ENCODE measurements at places on chromosomes 3 and 15.

GRCh38 chr3:16183601-16184270 lies 9.3 kb downstream of the GALNT15 start:
- DNase-seq = peak; percentile 94

DNA sequence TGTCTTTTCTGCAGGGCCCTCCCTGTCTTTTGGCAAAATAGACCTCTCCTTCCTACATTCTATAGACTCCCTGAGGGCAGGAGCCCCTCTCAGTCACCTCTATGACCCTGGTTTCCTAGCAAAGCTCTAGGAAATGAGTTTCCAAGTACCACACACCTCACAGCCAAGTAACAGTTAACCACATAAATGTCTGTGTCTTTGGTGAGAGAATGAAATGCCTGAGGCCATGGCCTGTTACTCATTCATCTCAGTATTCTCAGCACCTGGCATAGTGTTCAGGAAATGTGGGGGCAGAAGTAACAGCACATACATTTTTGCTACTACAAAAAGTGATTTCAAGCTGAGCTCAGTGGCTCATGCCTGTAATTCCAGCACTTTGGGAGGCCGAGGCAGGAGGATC lies 21.0 kb downstream of the RFT1 start:
- no peak for DNase-seq

DNA sequence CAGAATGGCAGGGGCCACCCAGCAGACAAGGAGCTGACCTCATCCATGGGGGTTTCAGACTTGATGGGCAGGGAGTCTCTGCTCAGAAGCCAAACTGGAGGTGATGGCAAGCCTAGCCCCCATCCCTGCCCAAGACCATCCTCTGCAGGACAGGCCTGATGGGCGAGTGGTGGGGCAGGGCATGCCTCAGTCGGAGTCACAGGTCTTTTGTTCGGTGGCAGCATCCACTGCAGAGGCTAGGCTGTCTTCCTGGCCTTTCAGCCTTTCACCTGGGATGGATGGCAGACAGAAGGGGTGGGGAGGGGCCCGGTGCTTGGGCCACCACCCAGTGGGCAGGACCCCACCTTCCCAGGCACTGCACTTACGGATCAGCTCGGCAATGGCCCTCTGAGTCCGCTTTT lies 44.4 kb downstream of the PTH1R start:
- no peak for DNase-seq

GRCh38 chr15:58413253-58413652 lies 18.5 kb upstream of the LIPC start:
- DNase-seq = no peak

- DNase-seq = peak; percentile 97
These were observed 58.3 kb upstream of the TRAK1 start for GRCh38 chr3:42032693-42033349.

DNA sequence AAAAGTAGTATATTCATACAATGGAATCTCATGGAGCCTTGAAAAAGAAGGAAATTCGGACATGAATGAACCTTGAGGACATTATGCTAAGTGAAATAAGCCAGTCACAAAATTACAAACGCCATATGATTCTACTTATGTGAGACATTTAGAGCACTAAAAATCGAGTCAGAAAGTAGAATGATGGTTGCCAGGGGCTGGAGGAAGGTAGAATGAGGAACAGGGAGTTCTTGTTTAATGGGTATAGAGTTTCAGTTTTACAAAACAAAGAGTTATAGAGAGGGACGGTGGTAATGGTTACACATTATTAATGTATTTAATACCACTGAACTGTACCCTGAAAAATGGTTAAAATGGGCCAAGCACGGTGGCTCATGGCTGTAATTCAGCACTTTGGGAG lies 19.5 kb downstream of the UBXN7 start:
- DNase-seq = no peak

DNA sequence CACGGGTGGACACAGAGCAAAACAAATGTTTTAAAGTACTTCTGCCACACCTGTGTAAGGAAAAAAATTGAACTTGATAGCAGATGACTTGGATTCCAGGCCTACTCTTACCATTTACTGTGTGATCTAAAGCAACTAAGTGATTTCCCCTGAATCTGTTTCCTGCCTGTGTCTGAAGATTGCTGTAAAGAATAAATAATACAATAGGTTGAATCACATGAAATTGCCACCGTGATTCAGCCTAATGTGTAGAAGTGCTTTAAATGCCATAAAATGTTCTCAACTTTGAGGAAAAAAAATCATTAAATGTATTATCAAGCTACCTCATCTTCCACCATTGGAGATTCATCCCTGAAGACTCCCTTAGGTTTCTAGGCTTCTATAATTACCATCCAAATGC lies 27.6 kb upstream of the NUDT16 start:
- DNase-seq = no peak

DNA sequence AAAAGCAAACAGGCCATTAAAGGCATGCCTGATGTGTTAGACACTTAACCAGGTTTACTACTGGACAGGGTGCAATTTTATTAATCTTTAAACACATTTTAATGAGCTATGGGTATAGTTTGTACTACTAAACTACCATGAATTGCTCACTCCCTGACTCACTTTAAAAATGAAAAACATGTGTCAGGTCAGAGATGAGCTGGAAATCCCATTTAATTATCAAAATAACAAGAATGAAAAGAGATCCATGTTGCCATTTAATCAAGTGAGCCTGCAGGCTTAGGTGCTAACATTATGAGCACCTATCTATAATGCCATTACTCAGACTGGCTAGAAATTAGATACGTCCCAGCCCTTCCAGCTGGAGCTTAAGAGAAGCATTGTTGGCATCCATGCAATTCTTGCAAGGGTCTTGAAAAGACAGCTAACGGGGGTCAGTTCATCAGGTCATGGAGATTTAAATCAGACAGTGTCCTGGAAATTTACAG lies 224.4 kb downstream of the THRB start:
- DNase-seq = no peak

- no peak for DNase-seq
These were observed 48.5 kb upstream of the TSPAN3 start for GRCh38 chr15:77119446-77119845.

DNA sequence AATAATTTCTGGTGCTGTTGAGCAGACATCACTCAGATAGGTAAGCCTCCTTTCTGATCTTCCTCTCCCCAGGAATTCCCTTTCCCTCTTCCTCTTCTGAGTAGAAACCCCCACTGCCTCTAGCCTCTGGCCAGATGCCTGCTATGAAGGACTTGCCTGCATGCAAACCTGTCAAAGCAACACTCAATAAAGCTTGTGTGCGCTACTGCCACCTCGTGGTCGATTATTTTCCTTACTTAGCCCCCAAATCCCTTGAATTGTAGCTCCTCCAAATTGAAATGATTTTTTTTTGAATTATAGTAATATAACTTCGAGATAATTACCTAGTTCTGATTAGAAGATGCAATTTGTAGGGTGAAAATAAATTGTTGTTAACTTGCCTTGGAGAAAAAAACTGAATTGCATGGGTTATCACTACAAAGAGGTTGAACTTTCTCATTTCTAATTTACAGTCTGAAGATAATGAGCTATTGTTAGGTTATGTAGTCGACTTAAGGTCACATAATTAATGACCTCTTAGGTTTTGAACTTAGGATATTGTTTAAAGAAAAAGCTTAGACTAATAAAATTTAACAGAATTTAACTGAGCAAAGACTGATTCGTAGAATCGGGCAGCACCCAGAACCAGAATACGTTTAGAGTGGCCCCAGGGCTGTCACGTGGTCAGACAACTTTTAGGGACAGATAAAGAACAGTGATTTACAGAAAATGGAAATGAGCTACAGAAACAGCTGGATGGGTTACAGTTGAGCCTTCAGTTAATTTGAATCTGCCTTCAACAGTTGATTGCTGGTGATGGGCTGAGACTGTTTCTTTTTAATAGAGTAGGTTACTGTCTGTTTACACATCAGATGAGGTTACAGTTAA lies 269.3 kb downstream of the ARPP21 start:
- DNase-seq = peak; percentile 75

- DNase-seq = no peak
These were observed 225.2 kb downstream of the TCF12 start for GRCh38 chr15:57143511-57144078.

- DNase-seq = peak; percentile 50
These were observed 11.8 kb upstream of the BCL2L10 start for GRCh38 chr15:52124270-52124880.

DNA sequence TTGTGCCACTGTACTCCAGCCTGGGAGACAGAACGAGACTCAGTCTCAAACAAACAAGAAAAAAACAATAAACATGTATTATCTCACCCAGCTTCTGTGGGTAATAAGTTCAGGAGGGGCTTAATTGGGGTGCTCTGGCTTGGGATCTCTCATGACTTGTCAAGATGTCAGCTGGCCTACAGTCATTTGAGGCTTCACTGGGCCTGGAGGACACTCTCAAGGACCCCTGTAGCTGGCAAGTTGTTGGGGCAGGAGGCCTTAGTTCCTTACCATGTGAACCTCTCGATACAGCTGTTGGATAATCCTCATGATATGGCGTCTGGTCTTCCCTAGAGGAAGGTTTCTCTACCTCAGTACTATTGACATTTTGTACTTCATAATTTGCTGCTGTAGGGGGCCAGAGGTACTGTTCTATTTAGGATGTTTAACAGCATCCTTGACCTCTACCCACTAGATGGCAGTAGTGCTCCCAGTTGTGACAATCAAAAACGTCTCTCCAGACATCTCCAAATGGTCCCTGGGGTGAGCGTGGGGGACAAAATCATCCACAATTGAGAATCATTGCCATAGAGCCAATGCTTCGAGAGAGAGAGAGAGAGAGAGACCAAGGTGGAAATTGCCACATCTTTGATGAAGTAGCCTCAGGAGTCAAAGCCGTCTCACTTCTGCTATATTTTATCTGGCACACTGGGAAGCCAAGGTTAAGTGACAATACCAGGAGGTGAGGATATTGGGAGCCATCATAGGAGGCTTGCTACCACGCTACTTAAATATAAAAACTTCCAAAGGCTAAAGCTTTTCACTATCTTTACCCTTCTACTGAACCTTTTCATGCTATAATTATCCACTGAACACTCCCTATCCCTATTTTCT lies 23.9 kb upstream of the SLTM start:
- peak; percentile 61 for DNase-seq

DNA sequence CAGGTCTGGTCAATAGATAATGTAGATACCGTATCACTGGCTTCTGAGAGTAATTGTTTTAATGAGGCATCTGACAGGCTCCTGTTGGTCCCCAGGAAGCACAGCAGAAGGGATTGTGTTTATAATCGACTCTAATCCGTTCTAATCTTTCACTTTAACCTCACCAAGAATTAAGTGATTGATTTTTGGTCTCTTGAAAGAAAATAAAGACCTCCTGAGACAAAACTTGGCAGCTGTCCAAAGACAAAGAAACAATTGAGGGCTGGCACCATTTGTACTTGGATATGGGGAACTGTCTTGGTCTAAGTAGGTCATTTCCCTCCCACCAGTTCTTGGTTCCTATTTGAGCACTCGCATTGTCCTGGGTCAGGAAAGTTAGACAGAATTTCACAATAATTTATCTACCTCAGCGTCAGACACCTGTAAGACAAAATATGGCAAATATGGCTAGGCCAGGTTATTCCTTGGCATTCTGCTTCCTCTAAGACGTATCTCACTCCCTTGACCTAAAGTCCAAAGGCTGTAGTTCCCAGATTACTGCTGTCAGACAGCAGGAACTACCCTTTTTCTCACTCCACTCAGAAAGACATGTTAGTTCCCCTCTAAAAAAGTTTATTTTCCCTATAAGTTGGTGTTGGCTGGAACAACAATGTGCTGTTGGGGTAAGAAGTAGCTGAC lies 22.7 kb upstream of the CD96 start:
- DNase-seq = no peak

DNA sequence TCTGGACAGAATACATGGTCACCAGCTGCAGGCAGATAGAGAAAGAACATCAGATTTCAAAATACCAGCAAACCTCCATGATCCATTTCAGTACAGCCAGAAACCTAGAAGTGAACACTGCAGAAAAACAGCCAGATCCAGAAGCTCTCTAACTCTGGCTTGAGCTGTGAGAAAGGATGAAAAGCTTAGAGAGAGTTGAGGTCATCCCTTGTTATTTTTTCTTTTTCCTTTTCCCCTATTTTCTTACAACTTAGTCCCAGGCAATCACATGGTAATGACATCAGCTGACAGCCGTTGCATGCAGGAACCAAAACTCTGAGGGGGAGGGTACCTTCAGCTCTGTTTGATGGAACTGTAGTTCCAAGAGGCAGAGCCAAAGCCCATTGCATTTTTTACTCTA lies 113.2 kb downstream of the TCF12 start:
- DNase-seq = peak; percentile 57

GRCh38 chr3:23112491-23112890 lies 90.6 kb upstream of the UBE2E2 start:
- no peak for DNase-seq

GRCh38 chr3:9727041-9727595 lies 4.4 kb upstream of the BRPF1 start:
- DNase-seq = no peak

GRCh38 chr15:31332020-31332680 lies 5.5 kb downstream of the KLF13 start:
- no peak for DNase-seq

- no peak for DNase-seq
These were observed 276.1 kb downstream of the NR2F2 start for GRCh38 chr15:96606617-96607016.

DNA sequence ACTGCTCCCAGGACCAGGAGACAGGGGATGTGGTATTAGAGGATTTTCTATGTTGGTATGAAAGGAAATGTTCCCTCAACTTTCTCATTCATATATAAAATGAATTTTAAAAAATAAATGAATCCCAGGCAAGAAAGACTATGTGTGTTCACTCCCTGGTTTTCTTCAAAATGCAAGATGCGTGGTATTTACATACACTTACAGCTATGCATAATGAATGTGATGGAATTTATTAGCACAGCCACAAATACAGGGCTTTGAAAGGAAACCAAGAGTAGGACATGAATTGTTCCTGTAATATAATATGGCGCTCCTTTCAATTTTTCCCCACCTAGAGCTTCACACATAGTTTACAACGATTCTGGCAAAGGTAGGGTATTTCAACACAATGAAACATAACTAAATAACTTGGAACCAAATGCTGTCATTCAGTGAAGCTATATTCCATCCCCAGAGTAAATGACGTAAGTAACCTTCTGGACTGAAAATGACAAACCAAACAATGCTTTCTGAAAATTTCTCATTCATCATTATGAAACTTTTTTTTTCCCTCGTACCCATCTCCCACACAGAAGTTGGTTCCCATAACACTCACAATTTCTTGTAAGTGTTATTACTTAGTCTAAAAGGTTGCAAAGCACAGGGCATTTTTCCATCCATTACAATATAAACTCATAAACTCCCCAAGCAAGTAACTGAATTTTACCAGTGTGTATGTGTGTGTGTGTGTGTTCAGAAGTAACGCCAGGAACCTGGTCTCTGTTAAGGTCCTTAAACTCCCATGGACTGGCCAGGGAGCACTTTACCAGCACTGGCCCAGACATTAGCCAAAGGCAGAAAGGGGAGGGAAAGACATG lies 41.8 kb downstream of the CBLB start:
- DNase-seq = peak; percentile 61

GRCh38 chr15:36707884-36708435 lies 128.5 kb downstream of the CDIN1 start:
- no peak for DNase-seq

- no peak for DNase-seq
These were observed 34.2 kb downstream of the APBA2 start for GRCh38 chr15:28919679-28920655.

- no peak for DNase-seq
These were observed 6.3 kb upstream of the TFG start for GRCh38 chr3:100702980-100703345.

Measured in fibroblast of lung (primary cell).